Uterine smooth muscle cell (primary cell): ENCODE measurements at places on chromosomes 6 and 20. TPM values are rescaled to one million over a fixed set of nuclear protein-coding genes. Genes with fewer than 3 reads are reported as not detected.

Gene GZF1
- 29.0 and 40.1 TPM in 2 replicates for total RNA-seq

Gene CRISP3
- not detected in 2 replicates for total RNA-seq

Gene CRISP2
- total RNA-seq, result not detected in 2 replicates

Gene TRPC4AP
- total RNA-seq, result 77.4 and 78.1 TPM in 2 replicates

Gene DACT2
- not detected in 2 replicates for total RNA-seq

Gene COL21A1
- total RNA-seq, result 6.2 and 6.9 TPM in 2 replicates

Gene TMC2
- not detected in 2 replicates for total RNA-seq

Gene SYNDIG1
- 0.33 and 0.37 TPM in 2 replicates for total RNA-seq

Gene TMX4
- total RNA-seq, result 33.4 and 37.0 TPM in 2 replicates

Gene GPLD1
- 0.33 and 0.87 TPM in 2 replicates for total RNA-seq

Gene ULBP3
- 9.9 and 10.0 TPM in 2 replicates for total RNA-seq

Gene IL20RA
- 0.50 and 1.00 TPM in 2 replicates for total RNA-seq

Gene SOBP
- total RNA-seq, result 10.2 and 15.4 TPM in 2 replicates

Gene FLRT3
- total RNA-seq, result 3.8 and 5.6 TPM in 2 replicates

Gene ZNF335
- total RNA-seq, result 13.6 and 17.9 TPM in 2 replicates

Gene HNF4A
- total RNA-seq, result 0.12 TPM in 1 of 2 replicates, not detected in the other

Gene TPX2
- total RNA-seq, result 28.6 and 104 TPM in 2 replicates

Gene MMS22L
- 17.0 and 40.2 TPM in 2 replicates for total RNA-seq

Gene ANGPT4
- total RNA-seq, result not detected in 2 replicates

Gene TCP11
- total RNA-seq, result 0.25 and 0.66 TPM in 2 replicates

Gene RAD21L1
- total RNA-seq, result 0.66 TPM in 1 of 2 replicates, not detected in the other

Gene CPNE5
- total RNA-seq, result under 0.01 and 0.11 TPM in 2 replicates

Gene LY6G5C
- 0.33 and 0.37 TPM in 2 replicates for total RNA-seq

Gene FBXO5
- 10.9 and 34.6 TPM in 2 replicates for total RNA-seq

Gene RAET1L
- not detected in 2 replicates for total RNA-seq

Gene ITPR3
- total RNA-seq, result 55.4 and 86.4 TPM in 2 replicates

Gene TRAPPC3L
- not detected in 2 replicates for total RNA-seq

Gene RFX6
- total RNA-seq, result under 0.01 TPM in 1 of 2 replicates, not detected in the other

Gene MUC22
- not detected in 2 replicates for total RNA-seq

Gene MRPS18A
- total RNA-seq, result 38.2 and 39.2 TPM in 2 replicates

Gene C6orf132
- 1.00 and 1.5 TPM in 2 replicates for total RNA-seq

Gene BACH2
- 0.12 and 0.55 TPM in 2 replicates for total RNA-seq

Gene SCRT2
- total RNA-seq, result not detected in 2 replicates

Gene BFSP1
- 1.5 and 3.1 TPM in 2 replicates for total RNA-seq

Gene SLC35F1
- total RNA-seq, result 0.12 TPM in 1 of 2 replicates, not detected in the other

Gene RTEL1
- total RNA-seq, result 15.9 and 31.5 TPM in 2 replicates

Gene KIAA1755
- total RNA-seq, result 0.66 and 2.7 TPM in 2 replicates
